ENCODE measurements at places on chromosomes 2 and 18.

DNA sequence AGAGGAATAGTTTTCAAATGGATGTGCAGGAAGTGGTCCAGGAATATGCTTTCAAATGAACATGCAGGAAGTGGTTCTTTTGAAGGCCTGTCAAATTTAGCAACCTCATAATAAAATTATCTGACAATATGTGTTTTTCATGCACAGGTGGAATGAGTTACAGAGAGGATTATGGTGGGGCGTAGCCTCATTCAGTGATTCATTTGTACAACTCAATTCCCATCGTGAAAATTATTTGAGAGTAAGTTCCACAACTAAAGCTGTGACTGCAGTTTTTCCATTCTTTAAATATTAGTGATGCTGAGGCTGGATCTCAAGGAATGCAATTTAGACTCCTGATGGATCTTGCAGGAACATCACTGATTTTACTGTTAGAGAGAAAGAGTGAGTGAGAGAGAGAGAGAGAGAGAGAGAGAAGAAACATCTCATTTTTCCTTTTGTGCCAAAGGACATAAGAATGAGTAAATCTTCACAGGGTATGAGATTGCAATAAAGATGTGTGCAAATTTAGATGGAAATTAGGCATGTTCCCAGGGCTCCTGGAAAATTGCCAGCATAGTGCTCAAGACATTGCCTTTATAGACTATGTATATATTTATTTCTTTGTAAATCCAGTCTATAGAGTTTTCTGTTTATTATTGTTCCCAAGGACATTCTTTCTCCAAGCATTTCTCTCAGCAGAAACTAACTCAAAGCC is 394.9 kb upstream of the ZEB2 start:
- DNase-seq, result no peak

DNA sequence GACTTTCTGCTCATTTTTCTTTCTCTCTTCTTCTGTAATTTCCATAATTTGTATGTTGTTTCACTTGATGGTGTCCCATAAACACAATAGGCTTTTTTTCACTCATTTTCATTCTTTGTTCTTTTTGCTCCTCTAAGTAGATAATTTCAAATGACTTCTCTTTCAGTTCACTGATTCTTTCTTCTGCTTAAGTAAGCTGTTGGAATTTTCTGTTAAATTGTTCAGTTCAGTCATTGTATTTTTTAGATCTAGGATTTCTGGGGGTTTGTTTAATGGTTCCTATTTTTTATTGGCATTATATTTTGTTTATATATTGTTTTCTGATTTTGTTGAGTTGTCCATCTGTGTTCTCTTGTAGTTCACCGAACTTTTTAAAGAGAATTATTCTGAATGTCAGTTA is 19.5 kb downstream of the SP140L start:
- no peak for DNase-seq

- DNase-seq, result no peak
Observed at GRCh38 chr2:689877-690510, 12.8 kb upstream of the TMEM18 start.

DNA sequence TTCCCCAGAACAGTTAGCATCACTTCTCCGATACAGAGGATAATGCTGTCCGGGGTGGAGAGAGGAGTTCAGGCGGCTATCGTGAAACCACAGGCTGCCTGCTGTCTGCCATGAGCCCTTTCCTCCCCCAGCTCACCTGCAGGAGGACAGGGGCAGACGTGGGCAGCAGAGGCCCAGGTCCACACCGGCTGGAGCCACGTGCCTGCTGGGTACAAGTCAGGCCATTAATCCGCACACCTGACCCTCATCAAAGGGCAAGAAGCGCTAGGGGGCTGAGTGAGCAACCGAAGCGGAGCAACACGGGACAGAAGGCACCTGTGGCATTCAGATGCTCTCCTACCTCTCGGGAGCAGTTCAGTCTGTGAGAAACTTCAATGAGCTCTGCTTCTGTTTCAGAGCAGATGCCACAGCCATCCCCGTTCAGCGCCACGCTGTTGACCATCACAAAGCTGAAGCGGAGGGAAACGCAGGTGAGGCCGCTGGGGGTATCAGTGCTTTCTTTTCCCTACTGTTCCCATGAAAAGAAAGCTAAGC is 21.5 kb downstream of the MPPE1 start:
- no peak for DNase-seq

DNA sequence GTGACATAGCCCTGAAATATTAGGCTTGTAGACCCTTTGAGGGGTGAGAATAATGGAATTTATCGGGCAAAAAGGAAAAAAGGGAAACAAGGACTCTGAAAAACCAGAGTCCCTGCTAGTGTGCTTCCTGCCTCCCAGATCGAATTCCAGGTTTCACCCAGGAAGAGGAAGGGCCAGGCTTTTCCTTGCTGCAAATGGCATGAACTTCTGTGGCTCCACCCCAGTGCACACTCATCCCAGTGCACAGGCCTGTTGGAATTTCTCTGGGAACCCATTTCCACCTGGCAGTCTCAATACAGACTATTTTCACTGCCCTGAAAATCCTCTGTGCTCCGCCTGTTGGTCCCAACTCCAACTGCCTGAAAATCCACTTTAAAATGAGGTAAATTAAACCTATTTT is 29.9 kb downstream of the C18orf54 start:
- no peak for DNase-seq

DNA sequence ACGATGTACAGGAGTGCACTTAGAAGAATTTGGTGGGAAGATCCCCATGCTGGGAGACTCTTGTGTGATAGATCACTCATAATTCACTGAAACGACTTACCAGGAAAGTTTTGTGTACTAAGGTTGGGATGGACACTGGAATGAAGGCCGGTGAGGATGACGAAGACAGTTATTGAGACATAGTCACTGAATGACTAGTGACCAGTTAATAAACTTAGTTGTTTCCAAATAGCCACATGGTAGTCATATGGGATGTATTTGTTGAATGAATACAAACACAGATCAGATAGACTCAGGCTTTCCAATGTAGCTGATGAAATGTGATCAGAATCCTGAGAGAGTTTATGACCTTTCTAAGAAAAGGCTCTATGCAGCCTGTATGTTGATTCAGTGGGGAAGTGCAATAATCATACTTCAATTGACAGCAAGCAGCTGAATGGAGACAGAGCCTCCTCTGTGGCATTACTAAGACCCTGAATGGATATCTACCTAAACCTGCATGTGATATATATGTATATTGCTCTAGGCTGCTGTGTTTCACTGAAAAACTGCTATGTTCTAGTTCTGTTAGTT is 20.4 kb downstream of the GDF7 start:
- no peak for DNase-seq

Measured in HCT116 (cell line).